PC-9 (cell line): ENCODE measurements at places on chromosomes 11 and 22.

- no peaks in the 10 kb centered on the region for H3K27me3 ChIP-seq
- DNase-seq, result no peak
- no peak overlapping the region for H3K4me3 ChIP-seq
- H3K4me1 ChIP-seq, result peaks cover 18% of the 10 kb centered on the region
- no peak overlapping the region for H3K27ac ChIP-seq
- no peaks in the 10 kb centered on the region for H3K36me3 ChIP-seq
Observed at GRCh38 chr11:112608509-112608908, 347.8 kb upstream of the PLET1 start.

- peaks cover 4% of the 10 kb centered on the region; the same call in 1 of the 2 replicates for H3K36me3 ChIP-seq
- H3K27ac ChIP-seq, result no peak overlapping the region
- no peak overlapping the region for H3K4me3 ChIP-seq
Observed at GRCh38 chr22:35736701-35737100, 19.0 kb downstream of the APOL5 start.

GRCh38 chr11:65911682-65912568, 6.9 kb downstream of the C11orf68 start:
- peak overlapping the region; percentile 67 for H3K27ac ChIP-seq
- H3K4me1 ChIP-seq, result peaks cover 77% of the 10 kb centered on the region
- no peak overlapping the region for H3K4me3 ChIP-seq
- DNase-seq, result peak; percentile 63
- no peaks in the 10 kb centered on the region for H3K36me3 ChIP-seq

DNA sequence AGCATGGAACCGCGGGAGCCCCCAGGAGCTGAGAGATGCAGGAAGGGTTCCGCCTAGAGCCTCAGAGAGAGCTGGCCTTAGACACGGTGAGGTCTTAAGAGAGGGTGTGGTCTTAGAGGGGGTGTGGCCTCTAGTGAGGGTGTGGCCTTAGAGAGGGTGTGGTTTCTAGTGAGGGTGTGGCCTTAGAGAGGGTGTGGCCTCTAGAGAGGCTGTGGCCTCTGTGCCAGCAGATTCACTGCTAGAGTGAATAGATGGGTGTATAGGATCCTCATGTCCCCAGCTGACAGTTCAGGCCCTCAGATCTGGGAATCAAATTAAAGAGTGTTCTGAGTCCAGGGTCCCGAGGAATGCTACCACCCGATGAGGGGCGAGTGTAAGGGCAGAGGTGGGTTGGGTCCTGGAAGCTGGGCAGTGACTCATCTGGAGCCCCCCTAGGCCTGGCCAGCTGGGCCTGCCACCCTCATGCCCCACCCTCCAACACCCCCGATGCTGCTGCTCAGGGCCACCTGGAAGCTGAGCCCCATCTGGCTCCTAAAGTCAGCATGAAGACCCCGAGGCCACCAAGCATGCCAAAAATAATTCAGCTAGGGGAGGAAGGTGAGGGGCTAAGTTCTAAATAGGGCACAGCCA, 49.5 kb downstream of the IGF2 start:
- H3K4me3 ChIP-seq, result no peak overlapping the region
- no peaks in the 10 kb centered on the region for H3K27me3 ChIP-seq
- peaks cover 17% of the 10 kb centered on the region for H3K4me1 ChIP-seq
- H3K36me3 ChIP-seq, result no peaks in the 10 kb centered on the region
- no peak for DNase-seq

DNA sequence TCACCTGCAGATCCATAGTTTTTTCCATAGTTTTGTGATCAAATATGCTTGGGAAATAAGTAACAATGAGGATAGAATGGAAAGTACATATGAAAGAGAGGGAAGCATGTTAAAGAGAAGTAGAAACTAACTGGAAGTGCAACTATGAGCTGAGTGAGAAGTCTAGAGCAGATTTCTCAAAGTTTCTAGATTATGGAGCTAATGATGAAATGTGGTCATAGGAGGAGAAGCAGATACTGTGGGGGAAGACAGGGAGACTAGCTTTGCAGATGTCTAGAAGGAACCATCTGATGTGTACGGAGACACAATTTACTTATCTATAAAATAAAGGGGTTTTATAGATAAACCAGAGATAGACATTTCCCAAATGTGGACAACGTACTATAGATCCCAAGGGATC, 37.1 kb downstream of the RELT start:
- no peak for DNase-seq
- no peaks in the 10 kb centered on the region for H3K36me3 ChIP-seq
- H3K27ac ChIP-seq, result no peak overlapping the region
- no peak overlapping the region for H3K4me3 ChIP-seq

- H3K27me3 ChIP-seq, result no peaks in the 10 kb centered on the region
- peaks cover 4% of the 10 kb centered on the region; the same call in 1 of the 2 replicates for H3K4me1 ChIP-seq
- no peak overlapping the region for H3K4me3 ChIP-seq
- no peaks in the 10 kb centered on the region for H3K36me3 ChIP-seq
- no peak for DNase-seq
Observed at GRCh38 chr22:27952779-27953178, 33.7 kb upstream of the PITPNB start.

- no peaks in the 10 kb centered on the region for H3K36me3 ChIP-seq
- no peaks in the 10 kb centered on the region for H3K27me3 ChIP-seq
- H3K4me1 ChIP-seq, result no peaks in the 10 kb centered on the region
Observed at GRCh38 chr11:124193221-124194010, 10.3 kb downstream of the OR10D3 start.

DNA sequence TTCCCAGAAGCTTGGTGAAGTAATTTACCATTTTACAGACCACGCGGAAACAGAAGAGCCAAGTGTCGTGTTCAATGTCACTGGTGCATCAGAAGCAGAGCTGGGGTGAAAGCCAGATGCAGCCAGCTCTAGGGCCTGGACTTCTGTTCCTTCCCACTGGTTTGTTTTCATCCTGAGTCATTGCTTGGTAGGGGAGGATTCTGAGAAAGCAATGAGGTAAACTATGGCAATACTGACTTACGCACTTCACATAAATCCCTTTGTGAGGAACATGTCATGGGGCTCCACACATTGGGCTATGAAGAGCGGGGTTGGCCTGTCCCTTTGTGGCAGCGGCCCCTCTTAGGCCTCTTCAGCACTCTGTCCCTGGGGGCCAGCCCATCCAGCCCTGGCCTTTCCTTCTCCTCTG, 52.4 kb upstream of the RBFOX2 start:
- DNase-seq, result no peak
- H3K4me3 ChIP-seq, result no peak overlapping the region
- no peaks in the 10 kb centered on the region for H3K27me3 ChIP-seq
- H3K36me3 ChIP-seq, result no peaks in the 10 kb centered on the region
